ENCODE measurements at places on chromosomes 12 and 14. TPM values are rescaled to one million over a fixed set of nuclear protein-coding genes. Genes with fewer than 3 reads are reported as not detected.

FOXG1 gene
- polyA plus RNA-seq: not detected

KRT74 gene
- polyA plus RNA-seq: not detected

WNT1 gene
- polyA plus RNA-seq: not detected

HNRNPA1 gene
- 569 TPM for polyA plus RNA-seq

AQP6 gene
- polyA plus RNA-seq: not detected

SERPINA9 gene
- 0.12 TPM for polyA plus RNA-seq

DNA sequence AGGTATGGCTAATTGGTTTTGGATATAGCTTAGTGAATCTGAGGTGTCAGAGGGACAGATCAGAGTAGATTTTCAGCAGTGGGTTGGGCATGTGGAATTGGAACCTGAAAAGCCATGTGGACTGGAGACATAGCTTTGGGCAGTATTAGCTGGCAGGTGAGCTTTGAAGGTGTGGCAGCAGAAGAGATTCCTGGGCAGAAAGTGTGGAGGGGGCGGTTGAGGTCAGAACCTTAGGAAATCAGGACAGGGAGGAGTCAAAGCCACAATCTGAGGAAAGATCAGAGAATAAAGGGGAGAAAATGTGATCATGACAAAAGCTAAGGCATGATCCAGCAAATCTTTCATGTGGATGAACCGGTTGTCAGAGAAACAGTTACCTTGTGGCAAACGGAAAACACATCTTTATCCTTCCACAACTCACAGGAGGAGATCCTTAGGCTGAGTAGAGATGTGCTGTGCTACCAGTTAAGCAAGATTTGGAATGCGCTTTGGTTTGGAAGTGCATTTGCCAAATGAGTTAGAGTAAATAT, 56.4 kb downstream of the PTGER2 start:
- DNase-seq: no peak

DNA sequence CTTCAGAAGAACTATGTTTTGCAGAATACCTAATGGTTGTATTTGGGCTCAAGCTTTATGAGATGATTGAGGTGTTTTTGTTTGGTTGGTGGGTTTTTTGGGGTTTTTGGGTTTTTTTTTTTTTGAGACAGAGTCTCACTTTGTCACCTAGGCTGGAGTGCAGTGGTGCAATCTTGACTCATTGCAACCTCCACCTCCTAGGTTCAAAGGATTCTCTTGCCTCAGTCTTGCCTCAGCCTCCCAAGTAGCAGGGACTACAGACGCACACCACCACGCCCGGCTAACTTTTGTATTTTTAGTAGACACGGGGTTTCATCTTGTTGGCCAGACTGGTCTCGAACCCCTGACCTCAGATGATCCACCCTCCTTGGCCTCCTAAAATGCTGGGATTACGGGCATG, 39.6 kb downstream of the ARL1 start:
- DNase-seq: no peak

GRCh38 chr12:114926341-114926740, 242.4 kb upstream of the TBX3 start:
- no peak for DNase-seq

DNA sequence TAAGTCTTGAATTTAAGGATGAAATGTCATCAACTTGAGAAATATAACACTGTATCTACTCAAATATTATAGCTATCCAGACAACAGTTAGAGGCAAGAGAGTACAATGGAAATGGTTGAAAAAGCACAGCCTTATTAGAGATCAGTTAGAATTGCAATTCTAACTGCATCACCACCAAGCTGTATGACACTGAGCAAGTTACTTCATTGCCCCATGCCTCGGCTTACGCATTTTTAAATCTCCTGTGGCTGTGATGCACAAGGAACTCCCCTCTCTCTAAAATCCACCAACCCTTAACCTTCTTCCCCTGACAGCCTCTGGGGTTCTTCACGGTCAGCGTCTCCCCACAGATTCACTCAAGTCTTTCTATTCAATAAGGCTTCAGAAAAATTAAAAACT, 75.1 kb downstream of the MED13L start:
- DNase-seq: no peak

DNA sequence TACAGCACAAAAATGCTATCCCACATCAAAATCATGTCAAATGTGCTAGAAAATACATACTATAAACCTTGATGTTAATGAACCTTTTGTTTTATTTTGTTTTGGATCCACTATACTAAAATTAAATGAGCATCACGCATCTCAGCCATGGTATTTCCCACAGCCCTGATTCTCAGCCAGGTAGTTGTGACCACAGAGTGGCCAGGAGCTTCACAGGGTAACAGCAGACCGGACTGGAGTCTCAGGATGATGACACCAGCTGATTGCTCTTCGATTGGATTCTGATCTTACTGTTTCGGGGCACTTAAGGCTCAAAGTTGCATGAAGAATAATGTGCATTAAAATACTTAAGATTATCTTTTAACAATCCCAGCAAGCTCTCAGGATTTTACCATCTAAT, 134.8 kb downstream of the FOXN3 start:
- DNase-seq: no peak

GRCh38 chr12:52306731-52307130, 14.5 kb downstream of the KRT83 start:
- no peak for DNase-seq

GRCh38 chr12:119749666-119750065, 81.7 kb downstream of the PRKAB1 start:
- DNase-seq: no peak

DNA sequence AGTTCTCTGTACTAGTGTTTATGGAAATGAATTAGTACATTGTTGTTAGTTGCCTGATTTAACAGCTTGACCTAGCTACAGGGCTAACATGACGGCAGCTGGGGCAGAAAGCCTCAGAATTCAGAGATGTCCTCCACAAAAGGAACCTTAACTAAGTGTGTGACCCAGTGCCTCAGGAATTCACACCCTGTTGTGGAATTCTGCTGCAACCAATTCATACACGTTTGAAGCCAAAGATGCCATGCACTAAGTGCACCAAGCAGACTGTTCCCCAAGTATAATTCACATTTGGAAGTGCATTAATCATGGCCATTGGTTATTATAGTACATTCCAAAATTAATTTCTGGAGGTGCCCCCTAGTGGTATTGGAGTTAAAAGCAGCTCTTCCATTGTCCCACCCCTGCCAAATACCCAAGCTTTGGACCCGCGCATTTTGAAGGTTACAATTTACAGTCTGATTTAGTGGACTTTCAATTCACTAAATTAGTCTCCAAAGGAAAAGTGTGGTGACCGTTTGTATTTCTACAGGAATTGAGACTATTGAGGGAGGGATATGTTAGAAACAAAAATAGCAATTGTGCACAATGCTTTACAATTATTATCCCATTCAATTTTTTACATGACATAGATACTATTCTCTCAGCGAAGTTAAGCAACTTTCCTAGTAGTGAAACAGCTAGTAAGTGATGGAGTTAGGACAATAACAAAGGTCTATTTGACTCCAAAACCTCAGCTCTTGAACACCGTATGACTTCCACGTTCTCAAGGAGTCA, 85.9 kb downstream of the PAX9 start:
- no peak for DNase-seq

DNA sequence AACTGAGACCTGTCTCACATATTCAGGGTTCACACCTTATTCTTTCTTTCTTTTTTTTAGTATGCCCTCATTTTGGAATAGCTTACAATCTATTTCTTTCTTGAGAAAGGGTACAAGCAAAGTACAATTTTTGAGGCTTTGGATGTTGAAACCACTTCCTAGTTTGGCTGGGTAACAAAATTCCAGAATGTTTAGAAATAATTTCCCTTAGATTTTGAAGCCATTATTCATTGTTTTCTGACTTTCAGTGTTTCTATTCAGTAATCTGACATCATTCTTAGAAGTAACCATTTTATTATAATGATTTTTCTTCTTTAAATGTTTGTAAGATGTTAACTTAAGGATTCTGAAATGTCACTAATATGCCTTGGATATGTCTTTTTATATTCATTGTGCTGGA, 28.2 kb downstream of the ST8SIA1 start:
- no peak for DNase-seq
